ENCODE measurements at places on chromosomes 13 and 19.

GRCh38 chr19:7505682-7506384 lies 10.1 kb upstream of the ZNF358 start:
- peak overlapping the region; percentile 29 for H3K4me3 ChIP-seq
- H3K27ac ChIP-seq: no peak overlapping the region
- peaks cover 19% of the 10 kb centered on the region for H3K27me3 ChIP-seq
- peaks cover 16% of the 10 kb centered on the region for H3K4me1 ChIP-seq
- no peaks in the 10 kb centered on the region for H3K36me3 ChIP-seq
- DNase-seq: no peak

- no peaks in the 10 kb centered on the region for H3K27me3 ChIP-seq
- H3K27ac ChIP-seq: no peak overlapping the region
- H3K36me3 ChIP-seq: peaks cover 85% of the 10 kb centered on the region
- no peak for DNase-seq
Measured at GRCh38 chr19:41421973-41422372, 5.2 kb downstream of the B3GNT8 start.

- peak within 1 kb of the TSS; percentile 76 for H3K4me3 ChIP-seq
- no peak within 1 kb of the TSS for H3K27ac ChIP-seq
- H3K4me1 ChIP-seq: peaks cover 18% of the 10 kb centered on the region
- peak; percentile 79 for DNase-seq
Measured at GRCh38 chr13:52128714-52129700, at the start of gene NEK5. NEK5 (minus strand) TSS chr13:52129073; CDS start chr13:52127482, 1,591 bp downstream.

DNA sequence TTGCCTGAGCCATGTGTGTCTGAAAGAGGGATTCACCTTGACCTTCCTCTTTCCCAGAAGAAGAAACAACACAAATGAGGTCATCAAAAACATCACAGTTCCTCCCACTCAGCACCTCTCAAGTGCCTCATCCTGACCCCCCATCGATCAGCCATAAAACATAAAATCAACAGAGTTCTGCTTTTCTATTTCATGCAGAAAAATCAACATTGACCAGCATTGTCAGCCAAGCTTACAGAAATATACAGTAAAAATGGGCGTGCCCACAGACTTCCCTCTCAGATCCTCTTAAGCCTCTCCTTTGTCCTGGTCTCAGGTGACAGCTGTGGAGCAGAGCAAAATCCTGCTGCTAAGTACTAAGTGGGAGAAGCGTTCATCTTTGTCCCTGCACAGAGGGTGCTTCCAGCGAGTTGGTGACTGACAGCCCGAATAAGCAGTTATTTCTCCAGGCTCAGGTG lies 213.3 kb downstream of the OLFM4 start:
- no peaks in the 10 kb centered on the region for H3K36me3 ChIP-seq
- H3K27ac ChIP-seq: no peak overlapping the region
- no peak overlapping the region for H3K4me3 ChIP-seq

DNA sequence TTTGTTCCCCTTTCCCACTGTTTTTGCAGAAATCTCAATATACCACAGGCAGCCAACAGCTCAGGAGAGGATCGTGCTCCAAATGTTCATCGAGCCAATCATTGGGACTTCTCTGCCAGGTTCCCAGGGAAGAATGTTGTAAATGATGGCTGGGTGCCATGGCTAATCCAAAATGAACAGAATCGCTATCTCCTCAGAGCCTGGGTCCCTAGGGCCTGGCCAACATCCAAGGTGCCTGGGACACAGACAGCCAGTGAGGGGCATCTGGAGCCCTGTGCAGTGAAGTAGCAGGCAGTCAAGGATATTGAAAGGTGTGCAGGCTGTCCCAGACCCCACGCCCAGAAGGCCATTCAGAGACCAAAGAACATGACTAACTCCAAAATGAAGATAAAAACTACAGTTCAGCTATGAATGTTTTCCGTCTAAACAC lies 37.8 kb downstream of the BRD4 start:
- peaks cover 98% of the 10 kb centered on the region for H3K4me1 ChIP-seq
- H3K4me3 ChIP-seq: no peak overlapping the region
- no peaks in the 10 kb centered on the region for H3K36me3 ChIP-seq
- no peak overlapping the region for H3K27ac ChIP-seq

- no peak overlapping the region for H3K4me3 ChIP-seq
- H3K4me1 ChIP-seq: peaks cover 8% of the 10 kb centered on the region
- no peak overlapping the region for H3K27ac ChIP-seq
- DNase-seq: no peak
- no peaks in the 10 kb centered on the region for H3K27me3 ChIP-seq
Measured at GRCh38 chr19:17185590-17185989, 29.6 kb upstream of the USE1 start.

GRCh38 chr19:54469496-54469934 lies 3.6 kb downstream of the CDC42EP5 start:
- no peaks in the 10 kb centered on the region for H3K36me3 ChIP-seq
- H3K27ac ChIP-seq: peak overlapping the region; percentile 75
- peaks cover 36% of the 10 kb centered on the region for H3K4me1 ChIP-seq
- DNase-seq: peak; percentile 63

DNA sequence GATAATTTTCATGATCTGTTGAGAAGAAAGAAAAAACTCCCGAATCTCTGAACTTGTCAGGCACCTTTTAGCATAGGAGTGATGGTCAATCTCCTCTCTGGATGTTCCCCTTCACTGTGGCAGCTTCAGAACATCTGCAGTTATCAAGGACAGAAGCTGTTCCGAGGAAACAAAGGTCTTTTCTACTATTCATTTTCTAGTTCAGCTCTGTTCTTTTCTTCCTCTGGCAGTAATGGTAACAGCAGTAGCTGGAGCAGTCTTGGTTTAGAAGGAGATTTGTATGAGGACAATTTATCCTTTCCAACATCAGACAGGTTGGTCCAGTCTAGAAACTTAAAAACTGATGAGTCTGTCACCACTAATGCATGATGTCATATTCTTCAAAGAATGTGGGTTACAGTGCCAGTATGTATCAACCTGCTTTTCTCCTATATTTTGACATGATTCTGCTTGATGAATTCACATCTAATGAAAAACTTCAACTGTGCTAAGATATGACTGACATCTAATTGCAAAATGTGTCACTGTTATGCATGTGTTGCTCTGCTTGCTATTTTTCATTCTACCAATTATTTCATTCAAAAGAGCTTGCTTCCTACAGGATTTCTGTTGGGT lies 41.0 kb downstream of the AKAP11 start:
- DNase-seq: no peak
- no peaks in the 10 kb centered on the region for H3K27me3 ChIP-seq
- H3K36me3 ChIP-seq: peaks cover 69% of the 10 kb centered on the region
- no peak overlapping the region for H3K27ac ChIP-seq
- no peak overlapping the region for H3K4me3 ChIP-seq

- no peaks in the 10 kb centered on the region for H3K36me3 ChIP-seq
- DNase-seq: no peak
- peaks cover 32% of the 10 kb centered on the region for H3K4me1 ChIP-seq
- no peak overlapping the region for H3K27ac ChIP-seq
Measured at GRCh38 chr13:99007414-99007986, 29.6 kb upstream of the DOCK9 start.

DNA sequence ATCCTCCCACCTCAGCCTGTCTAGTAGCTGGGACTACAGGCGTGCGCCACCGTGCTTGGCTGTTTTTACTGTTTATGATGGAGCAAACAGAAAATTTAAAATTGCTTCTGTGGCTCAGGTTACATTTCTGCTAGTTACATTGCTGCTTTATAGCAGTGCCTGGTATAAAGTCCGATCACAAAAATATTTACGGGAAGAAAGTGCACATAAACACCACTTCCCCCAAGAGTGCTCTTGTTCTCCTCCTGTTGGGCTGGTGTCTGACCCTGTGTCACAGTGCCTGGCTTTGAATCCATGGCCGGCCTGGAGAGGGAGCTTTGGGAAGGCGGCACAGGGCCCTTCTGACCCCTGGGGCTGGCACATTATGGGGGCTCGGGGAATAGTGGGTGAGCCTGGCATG lies 11.9 kb downstream of the PRKACA start:
- H3K27ac ChIP-seq: no peak overlapping the region
- H3K36me3 ChIP-seq: peaks cover 76% of the 10 kb centered on the region
- no peaks in the 10 kb centered on the region for H3K4me1 ChIP-seq
- no peak for DNase-seq
- no peak overlapping the region for H3K4me3 ChIP-seq
- no peaks in the 10 kb centered on the region for H3K27me3 ChIP-seq

DNA sequence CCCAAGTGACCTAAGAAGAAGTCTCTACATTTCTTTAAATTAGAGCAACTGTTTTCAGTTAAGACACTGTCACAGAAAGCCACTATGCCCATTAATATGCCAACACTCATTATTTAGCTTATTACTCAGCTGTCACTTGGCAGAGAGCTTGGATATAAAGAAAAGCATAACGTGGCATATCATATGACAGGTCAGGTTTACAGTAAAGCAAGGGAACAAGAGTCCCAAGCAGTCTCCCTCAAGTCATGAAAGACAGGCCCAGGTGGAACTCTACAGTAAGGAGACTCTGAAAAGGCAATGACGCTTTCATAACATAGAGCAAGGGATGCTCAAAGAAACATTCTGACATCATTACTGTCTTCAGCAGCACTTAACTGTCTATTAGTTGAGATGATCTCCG lies 6.3 kb downstream of the LHFPL6 start:
- no peaks in the 10 kb centered on the region for H3K27me3 ChIP-seq
- no peak for DNase-seq
- no peaks in the 10 kb centered on the region for H3K36me3 ChIP-seq
- no peak overlapping the region for H3K27ac ChIP-seq

Data from lower lobe of right lung (tissue), 2 donors.